ENCODE measurements at places on chromosomes 1 and 21.

DNA sequence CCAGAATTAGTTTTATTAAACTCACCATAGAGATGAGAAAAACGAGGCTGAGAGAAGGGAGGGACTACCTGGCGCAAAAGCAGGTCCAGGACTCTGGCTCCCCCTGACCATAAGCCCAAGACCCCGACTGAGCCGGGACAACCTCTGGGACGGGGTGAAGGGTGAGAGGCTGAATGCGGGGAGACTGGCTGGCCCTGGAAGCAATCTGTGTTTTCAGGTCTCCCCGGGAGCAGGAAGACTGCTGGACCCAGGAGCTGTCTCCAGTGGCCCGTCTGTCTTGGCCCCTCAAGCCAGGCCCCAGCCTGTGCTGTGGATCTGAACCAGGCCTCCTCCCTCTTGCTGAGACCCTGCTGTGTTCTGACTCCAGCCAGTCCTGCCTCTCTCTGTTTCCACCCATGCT is 240.8 kb downstream of the TRABD2B start:
- no peak for DNase-seq

GRCh38 chr21:38264571-38264970 is 7.8 kb downstream of the KCNJ15 start:
- DNase-seq = no peak

GRCh38 chr21:14825514-14825974 is 239.3 kb downstream of the NRIP1 start:
- no peak for DNase-seq

DNA sequence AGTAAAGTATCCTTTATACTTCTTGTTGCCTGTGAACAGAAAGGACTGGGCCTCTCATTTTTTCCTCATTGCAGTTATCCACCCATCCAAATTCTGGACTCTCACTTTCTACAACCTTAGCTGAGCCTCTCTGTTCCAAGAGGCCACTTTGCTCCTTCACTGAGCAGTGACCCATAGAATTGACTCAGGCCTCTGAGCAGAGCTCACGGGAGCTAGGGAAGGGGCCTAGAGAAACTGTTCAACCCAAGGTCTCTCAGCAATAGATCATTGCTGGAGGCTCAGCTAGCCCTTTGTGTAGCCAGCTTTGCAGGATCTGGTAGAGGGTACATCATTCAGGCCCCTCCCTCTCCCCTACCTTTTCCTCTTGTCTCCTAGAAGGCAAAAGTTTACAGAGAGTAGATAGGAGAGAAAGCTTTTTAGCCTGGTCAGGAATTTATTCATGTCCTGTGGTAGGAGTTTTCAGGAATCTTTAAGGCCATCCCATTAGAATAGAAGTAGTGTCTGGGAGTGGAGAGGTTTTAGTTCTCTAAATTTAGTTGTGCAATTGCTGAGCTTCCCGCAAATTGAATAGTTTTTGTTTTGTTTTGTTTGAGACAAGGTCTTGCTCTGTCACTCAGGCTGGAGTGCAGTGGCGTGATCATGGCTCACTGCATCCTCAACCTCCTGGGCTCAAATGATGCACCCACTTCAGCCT is 6.7 kb downstream of the INTS3 start:
- no peak for DNase-seq

GRCh38 chr1:54163051-54163450 is 10.3 kb upstream of the CDCP2 start:
- DNase-seq = no peak

DNA sequence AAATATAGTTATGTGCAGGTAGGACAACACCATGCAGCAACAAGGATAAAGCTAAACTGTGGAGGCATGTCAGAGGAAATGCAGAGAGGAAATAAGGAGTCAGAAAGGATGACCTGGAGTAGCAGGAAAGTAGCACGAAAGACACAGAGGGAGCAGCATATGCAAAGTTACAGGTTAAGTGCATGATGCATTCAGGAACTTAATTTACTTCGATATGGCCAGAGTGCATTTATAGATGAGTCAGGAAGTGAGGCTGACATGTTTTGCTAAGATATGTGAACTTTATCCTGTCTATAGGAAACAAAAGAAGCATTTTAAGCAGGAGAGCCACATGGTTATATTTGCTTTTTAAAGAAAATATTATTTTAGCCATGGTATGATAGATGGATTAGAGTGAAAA is 15.4 kb upstream of the MUTYH start:
- DNase-seq = no peak

- no peak for DNase-seq
Observed at GRCh38 chr1:156881663-156882062, 11.9 kb upstream of the PEAR1 start.
